Stimulated activated CD4-positive, alpha-beta T cell treated with anti-CD3 and anti-CD28 coated beads, Interleukin-12 subunit alpha, Interleukin-12 subunit beta, amount 100 ng/mL, for 4 hours (primary cell): ENCODE measurements at places on chromosomes 3 and 15.

- DNase-seq: no peak
Observed at GRCh38 chr15:66006986-66007385, 137.7 kb downstream of the RAB11A start.

- no peak for DNase-seq
Observed at GRCh38 chr3:182810574-182811268, 17.4 kb downstream of the ATP11B start.

DNA sequence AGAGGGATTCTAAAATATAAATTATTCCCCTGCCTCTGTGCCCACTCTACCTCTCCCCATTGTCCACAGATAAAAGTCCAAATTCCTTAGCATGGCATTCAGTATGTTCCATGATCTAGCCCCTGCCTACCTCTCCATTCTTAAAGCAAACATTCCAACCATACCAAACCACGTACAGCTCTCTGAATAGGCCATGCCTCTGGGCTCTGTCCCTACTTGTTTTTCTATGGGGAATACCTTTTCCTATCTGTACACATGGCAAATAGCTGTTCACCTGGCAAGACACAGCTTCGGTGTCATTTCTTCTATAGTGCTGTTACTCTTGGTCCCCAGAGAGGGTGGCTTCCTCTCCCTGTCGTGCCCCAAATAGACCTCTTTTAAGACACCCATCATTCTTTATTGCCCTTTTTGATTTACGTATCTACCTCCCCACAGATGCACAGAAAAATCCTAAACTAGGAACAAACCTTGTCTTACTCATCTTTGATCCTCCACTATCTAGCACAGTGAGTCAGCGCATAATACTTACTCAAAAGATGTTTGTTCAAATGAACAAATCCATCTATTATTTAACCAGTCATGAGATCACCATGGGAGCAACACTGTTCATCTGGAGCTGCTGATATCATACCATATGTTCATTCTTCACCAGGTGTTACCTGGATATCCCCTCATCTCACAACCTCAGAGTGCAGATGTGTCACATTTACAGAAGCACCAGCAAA lies 329.8 kb downstream of the THSD4 start:
- no peak for DNase-seq

GRCh38 chr3:171511450-171511849 lies 51.2 kb upstream of the TNIK start:
- no peak for DNase-seq

DNA sequence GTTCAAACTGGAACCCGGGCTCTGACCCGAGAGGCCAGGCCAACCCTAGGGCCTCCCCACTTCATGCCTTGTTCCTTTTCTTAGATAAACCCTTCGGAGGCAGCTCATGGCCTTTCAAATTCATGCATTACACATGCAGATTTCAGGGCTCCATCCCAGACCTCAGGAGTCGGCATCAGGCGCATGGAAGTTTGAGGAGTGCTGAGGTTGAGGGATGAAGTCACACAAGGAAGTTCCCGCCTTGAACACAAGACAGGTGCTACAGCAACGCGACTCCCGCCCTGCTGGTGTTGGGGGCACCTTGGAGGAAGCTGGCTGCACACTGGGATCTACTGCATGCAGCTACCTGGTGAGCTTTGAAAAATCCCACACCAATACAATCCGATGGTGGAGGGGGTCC lies 245.2 kb upstream of the LYSMD4 start:
- no peak for DNase-seq

DNA sequence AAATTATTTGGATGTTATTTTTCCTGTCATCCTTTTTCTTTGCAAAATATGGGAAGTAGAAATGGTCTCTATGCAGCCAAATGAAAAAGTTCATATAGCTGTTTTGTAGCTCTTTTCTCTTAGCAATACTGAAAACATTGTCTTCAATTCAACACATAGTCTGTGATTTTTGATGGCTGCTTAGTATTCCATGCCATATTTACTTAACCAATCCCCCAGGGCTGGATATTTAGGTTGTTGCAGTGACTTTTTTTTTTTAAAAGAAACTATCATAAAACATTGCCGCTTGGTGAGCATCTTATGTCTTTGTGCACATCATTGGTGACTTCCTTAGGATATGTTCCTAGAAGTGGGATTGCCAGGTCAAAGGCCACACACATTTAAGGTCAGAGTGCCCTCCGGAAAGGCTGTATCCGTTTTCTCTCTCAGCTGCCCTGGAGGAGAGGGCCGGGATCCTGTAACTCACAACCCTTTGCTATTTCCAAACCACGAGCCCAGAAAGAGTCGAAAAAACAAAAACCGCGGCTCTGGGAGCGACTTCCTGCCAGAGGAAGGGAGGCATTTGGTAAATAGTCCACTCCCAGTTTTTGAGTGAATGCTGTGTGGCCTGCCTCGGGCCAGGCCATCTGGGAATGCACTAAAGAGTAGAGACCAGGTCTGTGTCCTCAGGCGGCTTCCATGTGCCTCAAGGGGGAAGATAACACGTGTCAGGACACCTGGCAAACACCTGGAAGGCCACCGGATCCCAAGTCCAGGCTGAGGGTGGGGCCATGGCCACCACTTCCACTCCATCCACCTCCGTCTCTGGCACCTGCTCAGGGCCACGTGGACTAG lies 41.9 kb downstream of the SMAD6 start:
- DNase-seq: no peak

GRCh38 chr3:171274222-171274621 lies 186.0 kb downstream of the TNIK start:
- DNase-seq: no peak

DNA sequence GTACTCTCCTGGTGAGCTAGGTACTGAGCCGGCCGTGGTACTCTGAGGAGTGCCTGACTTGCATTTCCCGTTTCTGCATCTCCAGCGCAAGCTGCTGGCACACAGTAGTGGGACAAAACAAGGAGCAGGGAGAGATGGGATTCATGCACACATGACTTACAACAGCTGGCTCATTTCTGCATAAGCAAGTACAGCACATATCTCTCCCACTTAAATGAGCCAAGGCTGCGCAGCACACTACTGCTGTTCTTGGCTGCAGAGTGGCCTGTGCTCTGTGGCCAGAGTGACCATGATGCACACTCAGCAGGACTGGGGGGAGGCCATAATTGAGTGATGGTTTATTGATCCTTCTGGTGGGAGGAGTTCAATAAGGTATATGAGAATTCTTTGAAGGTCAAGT lies 59.2 kb upstream of the ABHD17C start:
- DNase-seq: no peak

DNA sequence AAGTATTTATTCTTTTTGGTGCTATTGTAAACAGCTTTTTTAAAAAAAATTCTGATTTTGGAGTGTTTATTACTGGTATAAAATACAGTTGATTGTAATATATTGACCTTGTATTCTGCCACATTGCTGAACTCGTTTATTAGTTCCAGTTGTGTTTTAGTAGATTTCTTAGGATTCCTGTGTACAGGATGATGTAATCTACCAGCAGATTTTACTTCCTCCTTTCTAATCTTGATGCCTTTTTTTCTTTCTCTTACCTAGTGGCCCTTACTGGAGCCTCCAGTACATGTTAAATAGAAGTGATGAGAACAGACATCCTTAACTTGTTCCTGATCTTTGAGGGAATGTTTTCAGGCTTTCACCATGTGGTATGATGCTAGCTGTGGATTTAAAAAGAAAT lies 70.4 kb upstream of the KY start:
- no peak for DNase-seq

DNA sequence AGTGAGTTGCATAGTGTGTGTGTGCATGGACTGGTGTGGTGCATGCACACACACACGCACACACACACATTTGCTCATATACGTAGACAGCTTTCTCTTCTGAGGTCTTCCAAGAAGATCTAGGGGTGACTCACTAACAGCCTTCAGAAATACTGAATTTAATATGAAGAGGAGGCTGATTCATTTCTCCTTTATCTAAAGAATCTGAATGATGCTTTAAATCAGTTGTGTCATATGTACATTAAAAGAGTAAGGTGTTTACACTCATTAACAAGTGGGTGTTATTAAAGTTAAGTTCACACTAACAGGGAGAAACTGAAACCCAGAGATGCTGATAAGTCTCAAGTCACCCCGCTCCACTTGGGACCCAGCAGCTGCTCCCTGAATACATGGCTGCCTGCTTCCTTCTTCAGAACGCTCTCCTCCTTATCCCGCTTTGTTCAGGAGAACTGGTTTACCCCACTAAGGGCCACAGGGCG lies 22.0 kb downstream of the TMPRSS7 start:
- no peak for DNase-seq

- DNase-seq: no peak
Observed at GRCh38 chr3:155032918-155033317, 47.2 kb upstream of the MME start.

DNA sequence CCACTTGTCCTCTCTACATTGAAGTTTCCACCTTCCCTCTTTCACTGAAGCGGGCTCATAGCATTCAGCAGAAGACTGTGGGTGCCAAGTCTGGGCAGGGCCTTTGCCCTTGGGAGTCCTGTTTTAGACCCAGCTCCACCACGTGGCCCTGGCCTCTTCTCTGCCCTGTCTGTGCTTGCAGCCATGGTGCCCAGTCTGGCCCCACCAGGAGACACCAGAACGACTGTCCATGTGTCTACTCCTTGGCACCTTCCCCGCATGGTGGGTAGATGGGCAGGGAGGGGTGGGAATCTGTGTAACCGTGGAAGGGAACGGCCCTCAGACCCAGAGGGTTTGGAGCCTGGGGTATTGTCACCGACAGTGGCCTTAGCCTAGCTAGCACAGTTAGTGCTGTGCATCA lies 17.9 kb upstream of the EMC3 start:
- no peak for DNase-seq

GRCh38 chr3:157409516-157409915 lies 27.1 kb upstream of the PTX3 start:
- no peak for DNase-seq

DNA sequence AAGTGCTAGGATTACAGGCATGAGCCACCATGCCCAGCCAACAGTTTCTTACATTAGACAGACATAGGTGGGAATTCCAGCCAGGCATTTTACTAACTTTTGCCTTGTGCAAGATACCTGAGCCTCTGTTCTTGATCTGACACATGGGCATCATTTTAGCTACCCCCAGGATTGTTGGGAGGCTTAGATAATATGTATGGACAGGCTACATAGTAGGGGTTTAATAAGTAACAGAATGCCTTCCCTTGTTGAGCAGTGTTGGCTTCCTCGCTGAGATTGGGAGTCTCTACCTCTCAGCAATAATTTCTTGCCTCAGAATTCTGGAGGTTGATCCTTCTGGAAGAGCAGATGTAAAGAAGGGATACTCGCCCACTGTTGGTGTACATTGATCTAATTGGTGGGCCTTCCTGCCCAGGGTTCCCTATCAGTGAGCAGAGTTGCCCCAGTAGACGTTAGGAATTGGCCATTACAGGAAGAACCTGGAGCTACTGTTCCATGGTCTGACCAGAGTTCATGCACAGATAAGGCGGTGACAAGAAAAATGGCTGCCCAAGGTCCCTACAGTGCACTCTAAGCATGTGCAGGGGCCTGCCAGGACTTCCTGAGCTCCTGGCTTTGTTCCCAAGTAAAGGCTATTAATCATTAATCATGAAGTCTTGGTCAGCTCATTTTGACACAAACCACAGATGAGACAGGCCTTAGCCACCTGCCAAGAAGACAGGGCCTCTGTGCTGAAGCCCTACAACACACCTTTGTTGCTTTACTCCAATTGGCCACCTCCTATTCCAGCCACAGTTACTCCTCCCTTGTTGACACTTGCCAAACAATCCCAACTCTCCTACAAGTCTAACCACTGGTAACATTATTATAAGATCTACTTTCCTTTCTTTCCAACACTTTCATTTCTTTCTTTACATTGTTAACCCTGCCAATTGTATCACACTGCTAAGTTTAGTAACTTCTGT lies 5.0 kb upstream of the IL17RE start:
- no peak for DNase-seq

- no peak for DNase-seq
Observed at GRCh38 chr15:85993116-85993515, 86.6 kb upstream of the AGBL1 start.

- no peak for DNase-seq
Observed at GRCh38 chr3:9298236-9298635, 48.8 kb upstream of the SRGAP3 start.

GRCh38 chr15:68875377-68876116 lies 54.8 kb upstream of the SPESP1 start:
- peak; percentile 93 for DNase-seq

GRCh38 chr3:111954228-111954990 lies 24.4 kb upstream of the ABHD10 start:
- DNase-seq: no peak

GRCh38 chr3:46900007-46900292 lies 22.4 kb downstream of the PTH1R start:
- DNase-seq: no peak

- no peak for DNase-seq
Observed at GRCh38 chr3:153023896-153024295, 138.1 kb upstream of the RAP2B start.

- DNase-seq: no peak
Observed at GRCh38 chr15:94670438-94671034, 439.2 kb downstream of the MCTP2 start.

- DNase-seq: no peak
Observed at GRCh38 chr3:95134693-95135413, 1072.0 kb downstream of the NSUN3 start.

DNA sequence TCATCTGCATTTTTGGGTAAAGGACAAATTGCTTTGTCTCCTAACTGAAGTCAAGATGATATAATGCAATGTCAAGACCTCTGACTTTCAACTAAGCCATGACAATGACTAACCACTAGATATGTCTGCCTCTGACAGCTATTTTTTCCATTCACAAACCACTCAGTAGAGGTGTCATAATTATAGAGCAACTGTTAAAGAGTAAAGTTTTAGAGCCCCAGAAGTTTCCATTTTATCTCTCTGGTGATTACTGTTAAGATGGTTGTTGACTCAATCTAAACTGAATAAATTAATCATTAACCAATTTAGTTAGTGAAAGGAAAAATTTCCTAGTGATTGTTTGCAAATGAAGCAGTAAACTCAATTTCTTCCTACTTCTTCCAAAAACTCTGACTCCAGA lies 779.9 kb downstream of the GRM7 start:
- DNase-seq: no peak

DNA sequence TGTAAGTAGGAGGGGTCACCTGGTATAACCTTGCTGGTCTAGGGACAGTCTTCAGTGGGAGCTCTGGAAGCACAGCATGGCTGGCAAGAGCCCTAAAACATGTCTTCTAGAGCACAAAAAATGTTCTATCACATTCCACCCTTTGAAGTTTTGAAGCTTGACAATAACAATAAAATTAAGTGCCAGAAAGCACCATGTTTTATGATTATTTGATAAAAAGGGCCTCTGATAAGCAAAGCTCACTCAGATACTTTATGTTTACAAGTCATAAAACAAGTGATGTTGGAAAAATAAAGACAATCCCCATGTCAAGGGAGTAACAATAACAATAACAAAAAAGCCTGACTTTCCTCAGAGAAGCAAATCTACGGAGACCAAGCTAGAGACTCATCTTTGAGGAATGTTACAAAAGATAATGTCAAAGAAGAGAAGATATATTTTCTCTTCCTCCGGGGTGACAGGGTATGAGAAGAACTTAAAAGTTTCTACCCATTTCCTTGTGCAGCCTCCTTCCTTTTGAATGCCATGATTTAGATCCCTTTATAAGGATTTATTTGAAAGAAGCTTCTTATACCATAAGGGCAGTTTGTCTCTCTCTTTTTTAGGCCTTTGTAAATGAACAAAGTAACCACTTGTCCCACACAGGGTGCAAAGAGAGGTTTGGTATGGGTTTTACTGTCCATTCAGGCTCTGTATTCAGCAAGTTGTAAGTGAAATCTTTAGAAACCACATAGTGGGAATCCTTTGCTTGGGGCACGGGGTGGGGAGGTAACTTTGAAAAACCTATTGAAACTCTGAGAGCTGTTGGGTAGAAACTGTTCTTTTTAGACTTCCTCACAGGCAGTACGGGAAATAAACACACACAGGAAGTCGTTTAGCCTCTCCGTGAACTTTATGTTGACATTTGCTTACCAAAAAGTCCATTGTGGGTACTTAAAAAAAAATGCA lies 109.6 kb upstream of the RBMS3 start:
- no peak for DNase-seq
